ENCODE measurements at places on chromosomes 1 and 21. TPM values are rescaled to one million over a fixed set of nuclear protein-coding genes. Genes with fewer than 3 reads are reported as not detected.

The ARTN gene
- total RNA-seq, result 0.68 TPM

DNA sequence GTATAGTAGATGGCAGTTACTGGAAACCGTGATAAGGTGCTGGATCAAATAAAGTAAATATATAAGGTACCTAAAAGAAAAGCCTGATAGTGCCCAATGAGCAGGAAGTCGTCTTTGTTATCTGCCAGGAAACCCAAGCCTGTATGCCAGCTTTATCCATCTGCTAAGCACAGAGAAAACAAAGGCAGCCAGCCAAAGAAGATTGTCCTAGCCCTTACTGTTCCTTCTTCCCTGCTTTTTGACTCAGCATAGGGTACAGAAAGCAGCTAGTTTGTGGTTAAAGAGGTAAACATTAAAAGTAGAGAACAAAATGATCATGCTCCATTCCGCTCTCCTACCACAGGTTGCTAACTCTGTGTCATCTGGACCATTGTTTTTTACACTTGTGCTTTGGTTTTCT is 10.1 kb downstream of the KRTAP22-2 start:
- H3K4me1 ChIP-seq, result no peaks in the 10 kb centered on the region
- no peaks in the 10 kb centered on the region for H3K27me3 ChIP-seq
- no peak for DNase-seq
- no peak overlapping the region for H3K4me3 ChIP-seq

GRCh38 chr1:147475488-147475887 is 65.8 kb upstream of the BCL9 start:
- H3K36me3 ChIP-seq, result no peaks in the 10 kb centered on the region
- no peak for DNase-seq
- no peaks in the 10 kb centered on the region for H3K4me1 ChIP-seq
- no peak overlapping the region for H3K27ac ChIP-seq

DNA sequence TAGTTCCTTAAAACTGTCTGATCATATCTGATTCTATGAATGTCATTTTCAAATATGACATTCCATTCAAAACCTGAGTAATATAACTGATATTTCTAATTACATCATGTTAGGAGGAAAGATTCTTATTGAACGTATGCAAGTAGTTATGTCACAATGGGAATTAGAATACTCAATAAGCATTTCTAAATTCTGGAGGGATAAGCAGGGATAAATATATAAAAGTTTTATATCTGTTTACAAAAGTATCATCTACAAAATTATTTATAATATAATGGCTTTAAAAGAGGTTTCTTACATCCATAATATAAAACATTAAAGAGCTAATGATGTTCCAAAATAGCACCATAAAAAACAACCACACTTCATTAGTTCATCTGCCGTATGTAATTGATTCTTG is at the start of gene OR14A2:
Gene OR14A2, minus strand, starts transcription at position 101 of the 400 bp plus-strand sequence.
- H3K4me1 ChIP-seq, result no peaks in the 10 kb centered on the region
- no peaks in the 10 kb centered on the region for H3K36me3 ChIP-seq
- H3K4me3 ChIP-seq, result no peak within 1 kb of the TSS
- no peak for DNase-seq

GRCh38 chr1:156382561-156382960 is 13.6 kb downstream of the RHBG start:
- H3K4me3 ChIP-seq, result no peak overlapping the region
- H3K36me3 ChIP-seq, result no peaks in the 10 kb centered on the region
- H3K27ac ChIP-seq, result no peak overlapping the region
- H3K27me3 ChIP-seq, result no peaks in the 10 kb centered on the region
- DNase-seq, result no peak
- no peaks in the 10 kb centered on the region for H3K4me1 ChIP-seq

DNA sequence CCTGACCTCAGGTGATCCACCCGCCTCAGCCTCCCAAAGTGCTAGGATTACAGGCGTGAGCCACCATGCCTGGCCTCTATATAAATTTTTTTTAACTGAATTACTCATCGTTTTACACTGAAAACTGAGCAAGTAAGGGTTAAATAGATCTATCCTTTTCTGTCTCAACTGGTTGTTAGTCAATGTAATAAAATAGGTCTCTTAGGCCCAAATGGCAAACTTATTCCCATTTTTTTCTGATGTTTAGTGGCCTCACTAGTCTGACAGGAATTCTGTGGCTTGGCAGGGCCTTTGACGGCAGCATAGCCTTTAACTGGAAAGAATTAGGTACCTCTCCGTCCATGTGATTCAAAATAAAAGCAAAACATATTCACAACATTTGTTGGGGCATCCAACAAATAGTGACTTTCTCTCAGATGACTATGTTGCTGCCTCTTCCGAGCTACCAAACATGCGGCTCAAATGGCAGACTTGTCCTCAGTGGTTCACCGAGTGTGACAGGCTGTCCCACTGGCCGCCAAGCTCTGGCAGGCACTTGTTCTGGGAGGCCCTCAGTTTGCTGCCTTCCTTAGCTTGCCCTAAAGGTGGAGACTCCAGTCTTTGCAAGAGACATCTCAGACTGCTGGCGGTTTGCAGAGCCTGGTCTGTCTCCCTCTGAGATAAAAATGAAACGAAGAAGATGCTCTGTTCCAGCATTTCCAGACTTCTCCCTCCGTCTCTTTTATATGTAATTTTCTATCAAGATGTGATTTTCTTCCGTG is 17.4 kb downstream of the ATP1A4 start:
- H3K36me3 ChIP-seq, result no peaks in the 10 kb centered on the region
- H3K27ac ChIP-seq, result no peak overlapping the region
- no peak for DNase-seq
- H3K27me3 ChIP-seq, result no peaks in the 10 kb centered on the region
- H3K4me3 ChIP-seq, result no peak overlapping the region

DNA sequence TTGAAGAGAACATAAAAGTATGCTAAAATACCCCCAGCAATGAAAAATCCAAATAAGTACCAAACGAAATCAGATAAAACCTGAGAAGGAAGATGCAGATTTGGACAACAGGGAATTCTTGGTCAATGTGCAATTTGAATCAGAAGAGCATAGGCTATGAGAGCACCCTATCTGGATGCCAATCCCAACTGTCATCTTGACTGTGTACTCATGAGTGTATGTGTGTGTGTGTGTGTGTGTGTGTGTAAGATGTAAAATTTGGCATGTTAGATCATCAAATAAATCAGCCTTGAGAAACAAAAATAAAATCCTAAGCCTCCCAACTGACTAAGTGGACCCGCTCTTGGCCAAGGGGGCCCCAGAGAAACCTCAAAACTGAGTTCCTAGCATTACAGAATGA is 18.0 kb upstream of the SPRR2G start:
- no peaks in the 10 kb centered on the region for H3K4me1 ChIP-seq
- H3K4me3 ChIP-seq, result no peak overlapping the region
- H3K27ac ChIP-seq, result no peak overlapping the region
- no peaks in the 10 kb centered on the region for H3K27me3 ChIP-seq
- DNase-seq, result no peak

The CELA3B gene
- not detected for total RNA-seq

DNA sequence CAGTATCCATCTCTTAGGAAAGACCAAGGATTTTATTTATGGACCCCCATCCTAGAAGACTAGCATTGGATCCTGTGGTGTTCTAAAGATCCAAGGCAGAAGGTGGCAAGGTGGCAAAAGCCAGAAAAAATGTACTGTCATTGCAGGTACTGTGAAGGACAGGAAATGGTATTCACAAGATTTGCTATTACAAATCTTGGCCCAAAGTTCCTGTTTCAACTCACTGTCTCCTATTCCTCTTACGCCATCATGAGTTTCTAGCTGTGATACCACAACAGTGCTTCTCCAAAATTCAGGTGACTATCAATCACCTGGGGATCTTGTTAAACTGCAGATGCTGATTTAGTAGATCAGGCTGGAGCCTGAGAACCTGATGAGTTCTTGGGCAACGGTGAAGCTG is 21.4 kb downstream of the ACP6 start:
- H3K4me3 ChIP-seq, result no peak overlapping the region
- H3K27me3 ChIP-seq, result no peaks in the 10 kb centered on the region
- H3K27ac ChIP-seq, result no peak overlapping the region
- no peaks in the 10 kb centered on the region for H3K4me1 ChIP-seq
- DNase-seq, result no peak
- no peaks in the 10 kb centered on the region for H3K36me3 ChIP-seq

GRCh38 chr21:42480736-42481135 is 15.3 kb downstream of the RSPH1 start:
- DNase-seq, result no peak
- H3K4me1 ChIP-seq, result no peaks in the 10 kb centered on the region
- no peaks in the 10 kb centered on the region for H3K36me3 ChIP-seq

The ADORA3 gene
- total RNA-seq, result 0.92 TPM
